ENCODE measurements at places on chromosomes 16 and 17.

GRCh38 chr17:40350689-40351358 is 13.7 kb downstream of the GJD3 start:
- no peak for DNase-seq

DNA sequence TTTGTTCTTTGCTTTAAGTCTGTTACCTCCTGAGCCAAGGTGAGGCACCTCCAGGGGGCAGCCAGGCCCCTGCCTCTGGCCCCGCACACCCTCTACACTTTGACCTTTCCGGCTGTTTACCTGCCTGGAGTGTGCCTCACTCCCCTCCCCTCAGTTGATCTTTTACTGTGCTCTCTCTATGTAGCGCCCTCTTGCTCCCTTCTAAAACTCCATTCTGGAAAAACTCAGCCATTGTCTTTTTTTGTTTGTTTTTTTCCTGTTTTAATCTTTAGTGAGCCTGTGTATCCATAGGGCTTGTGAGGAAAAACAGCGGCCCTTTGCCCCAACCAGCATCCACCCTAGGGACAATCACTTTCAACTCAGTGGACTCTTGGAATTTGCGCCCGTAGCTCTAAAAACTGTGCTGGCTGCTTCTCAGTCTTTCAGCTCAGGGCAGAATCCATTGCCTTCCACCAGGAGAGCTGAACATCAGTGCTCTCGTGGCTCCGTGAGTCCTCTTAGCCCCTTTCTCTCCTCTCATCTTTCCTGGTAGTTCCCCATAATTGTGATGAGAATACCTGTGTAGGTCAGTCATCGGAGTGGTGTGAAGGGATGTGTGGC is 4.3 kb downstream of the AMDHD2 start:
- no peak for DNase-seq

- DNase-seq: no peak
These were observed 44.9 kb upstream of the XYLT1 start for GRCh38 chr16:17515421-17516210.

DNA sequence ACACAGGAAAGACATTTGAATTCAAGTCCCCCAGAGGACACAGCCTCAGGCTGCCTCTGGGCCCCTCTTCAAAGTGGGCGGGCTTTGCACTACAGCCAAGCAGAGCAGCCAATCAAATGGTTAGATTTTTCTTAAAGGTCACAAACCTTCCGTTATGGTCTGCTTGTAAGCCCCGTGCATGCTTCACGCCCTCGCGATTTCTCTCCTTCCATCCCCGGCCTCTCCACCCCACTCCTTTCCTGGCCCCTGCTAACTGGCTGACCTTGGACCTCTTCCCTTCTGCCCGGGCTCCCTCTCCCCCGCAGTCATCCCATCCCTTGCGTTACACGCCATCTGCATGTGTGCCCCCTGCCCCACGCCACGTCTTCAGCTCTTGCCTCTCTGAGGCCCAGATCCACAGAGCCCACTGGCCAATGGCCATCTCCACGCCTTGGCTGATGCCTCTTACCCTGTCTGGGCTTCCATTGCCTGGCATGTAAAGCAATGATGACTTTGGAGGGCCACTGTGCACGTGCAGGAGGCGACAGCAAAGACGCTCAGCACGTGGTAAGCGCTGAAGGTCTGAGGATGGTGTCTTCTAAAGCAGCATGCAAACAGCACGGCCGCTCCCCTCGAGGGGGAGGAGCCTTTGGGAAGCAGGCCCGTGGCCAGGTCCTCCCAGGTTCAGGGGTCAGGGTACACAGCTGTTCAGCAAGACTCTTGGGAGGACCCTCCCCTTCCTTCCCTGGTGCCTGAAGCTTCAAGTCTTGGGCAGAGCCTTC is 86.8 kb downstream of the ZDHHC7 start:
- DNase-seq: no peak

- DNase-seq: no peak
These were observed 99.0 kb downstream of the PRKCA start for GRCh38 chr17:66401364-66401763.

DNA sequence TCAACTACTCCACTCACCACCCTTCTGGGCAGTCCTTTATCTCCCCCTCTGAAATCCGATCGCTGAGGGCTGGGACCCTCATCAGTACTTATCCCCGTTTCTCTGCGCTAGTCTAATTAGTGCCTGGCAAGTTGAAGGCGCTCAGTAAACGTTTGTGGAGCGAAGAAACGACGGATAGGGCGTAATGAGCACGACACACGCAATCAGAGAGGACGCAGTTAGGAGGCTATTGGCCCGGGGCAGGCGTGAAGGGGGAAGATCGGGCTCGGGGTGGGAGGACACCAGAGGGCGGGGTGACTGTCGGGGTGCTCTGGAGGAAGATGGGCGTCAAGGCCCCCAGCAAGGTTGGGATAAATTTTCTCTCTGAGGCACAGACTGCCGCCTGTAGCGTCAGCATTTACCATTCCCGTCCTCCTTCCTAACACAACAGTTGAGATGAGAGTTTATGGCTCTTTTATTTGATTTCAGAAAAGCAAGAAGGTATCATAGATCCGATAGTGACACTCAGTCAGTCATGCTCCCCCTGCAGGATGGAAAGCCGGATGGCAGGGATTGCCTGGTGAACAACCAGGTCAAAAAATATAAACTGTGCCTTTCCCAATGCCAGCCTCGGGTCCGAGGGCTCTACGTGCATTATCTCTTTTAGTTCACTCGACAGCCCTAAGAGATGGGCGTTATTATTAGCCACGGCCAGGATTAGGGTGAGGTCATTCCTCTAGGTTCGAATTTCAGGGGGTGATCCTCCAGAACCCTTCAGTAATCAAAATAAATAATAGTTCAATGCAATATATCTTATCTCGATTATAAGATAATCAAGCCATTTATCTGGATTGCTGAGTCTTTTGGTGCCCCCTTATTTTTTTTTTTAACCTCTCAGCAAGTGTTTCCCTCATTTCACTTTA is 9.5 kb upstream of the ARL4D start:
- DNase-seq: peak; percentile 72

DNA sequence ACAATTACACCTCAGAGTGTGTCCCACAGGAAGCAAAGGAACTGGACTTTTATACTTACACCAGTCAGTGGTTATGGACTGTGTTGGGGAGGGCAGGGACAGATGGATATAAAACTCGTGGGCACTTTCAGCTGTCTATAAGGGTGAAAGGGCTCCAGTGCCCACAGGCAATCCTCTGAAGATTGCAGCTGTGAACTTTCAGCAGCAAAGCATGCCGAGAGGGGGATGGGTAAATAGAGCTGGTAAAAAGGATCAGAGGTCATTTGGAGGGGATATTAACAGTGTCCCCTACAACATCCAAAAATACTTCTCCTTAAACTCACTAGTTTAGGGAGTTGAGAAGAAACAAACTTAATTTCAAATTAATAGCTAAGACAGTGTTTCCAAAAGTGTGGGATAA is 13.3 kb upstream of the RFWD3 start:
- no peak for DNase-seq

DNA sequence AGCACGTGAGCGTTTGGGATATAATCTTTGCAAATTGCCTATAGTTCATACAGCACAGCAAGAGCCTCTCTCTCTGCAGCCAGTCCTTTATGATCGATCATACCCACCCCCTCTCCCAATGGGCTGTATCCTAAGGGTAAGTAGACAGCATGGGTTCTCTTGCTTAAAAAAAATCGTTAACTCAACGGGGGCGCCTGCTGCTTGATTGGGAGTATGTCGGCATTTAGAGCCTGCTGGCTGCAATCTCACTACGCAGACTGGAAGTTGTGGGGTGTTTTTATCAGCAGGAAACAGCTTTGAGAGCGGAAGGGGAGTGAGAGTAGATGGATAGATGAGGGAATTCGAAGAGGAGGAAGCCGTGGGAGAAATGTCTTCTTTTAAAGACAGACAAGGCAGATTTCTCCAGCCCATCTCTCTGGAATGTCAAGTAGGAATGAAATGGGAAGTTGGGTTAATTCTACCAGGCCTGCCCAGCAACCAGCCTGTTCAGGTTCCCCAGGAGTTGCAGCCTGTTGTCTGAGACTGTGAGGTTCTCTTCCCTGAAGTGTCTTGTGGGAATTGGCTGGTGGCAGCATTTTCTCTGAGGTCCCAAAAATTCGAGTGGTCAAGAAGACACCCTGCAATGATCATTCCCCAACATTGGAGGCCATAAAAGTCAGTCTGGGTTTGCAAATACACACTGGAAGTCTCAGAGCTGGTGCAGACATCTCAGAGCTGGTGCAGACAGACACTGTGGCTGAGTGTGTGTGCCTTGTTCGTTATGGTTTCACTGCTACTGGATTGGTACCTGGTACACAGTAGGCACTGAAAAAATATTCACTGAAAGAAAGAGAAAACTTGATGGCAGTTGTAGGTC is 65.6 kb downstream of the PRKCB start:
- DNase-seq: no peak

DNA sequence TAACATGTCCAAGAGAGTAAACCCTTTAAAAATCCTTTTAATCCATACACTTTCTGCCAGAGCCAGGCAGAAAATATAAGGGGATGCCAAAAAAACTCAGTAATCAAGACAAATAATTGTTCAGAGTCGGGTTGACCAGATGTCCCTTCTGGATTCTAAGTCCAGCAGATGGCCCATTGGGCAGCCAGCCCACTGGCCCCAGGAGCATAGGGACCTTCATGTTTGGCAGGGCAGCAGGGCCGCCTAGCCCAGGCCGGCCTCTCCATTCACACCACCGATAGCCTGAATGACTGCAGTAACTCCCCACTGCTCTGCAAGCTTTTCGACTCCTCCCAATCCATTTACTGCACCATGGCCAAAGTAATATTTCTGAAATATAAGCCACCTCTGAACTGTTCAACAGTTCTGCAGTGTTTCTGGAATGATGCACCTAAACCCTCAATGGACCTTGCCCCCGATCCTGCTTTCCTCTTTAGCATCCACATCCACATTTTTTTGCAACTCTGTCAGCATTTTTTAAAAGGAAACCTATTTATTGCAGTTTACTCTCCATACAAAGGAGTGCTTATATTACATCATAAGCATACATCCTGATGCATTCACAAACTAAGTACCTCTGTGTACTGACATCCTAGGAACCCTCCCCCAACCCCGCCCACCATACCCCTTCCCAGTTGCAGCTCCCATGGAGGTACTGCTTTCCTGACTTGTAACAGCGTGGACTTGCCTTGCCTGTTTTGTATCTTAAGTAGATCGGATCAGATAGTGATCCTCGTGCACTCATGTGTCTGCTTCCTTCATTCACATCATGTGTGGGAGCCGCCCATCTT is 46.4 kb downstream of the LDHD start:
- no peak for DNase-seq

DNA sequence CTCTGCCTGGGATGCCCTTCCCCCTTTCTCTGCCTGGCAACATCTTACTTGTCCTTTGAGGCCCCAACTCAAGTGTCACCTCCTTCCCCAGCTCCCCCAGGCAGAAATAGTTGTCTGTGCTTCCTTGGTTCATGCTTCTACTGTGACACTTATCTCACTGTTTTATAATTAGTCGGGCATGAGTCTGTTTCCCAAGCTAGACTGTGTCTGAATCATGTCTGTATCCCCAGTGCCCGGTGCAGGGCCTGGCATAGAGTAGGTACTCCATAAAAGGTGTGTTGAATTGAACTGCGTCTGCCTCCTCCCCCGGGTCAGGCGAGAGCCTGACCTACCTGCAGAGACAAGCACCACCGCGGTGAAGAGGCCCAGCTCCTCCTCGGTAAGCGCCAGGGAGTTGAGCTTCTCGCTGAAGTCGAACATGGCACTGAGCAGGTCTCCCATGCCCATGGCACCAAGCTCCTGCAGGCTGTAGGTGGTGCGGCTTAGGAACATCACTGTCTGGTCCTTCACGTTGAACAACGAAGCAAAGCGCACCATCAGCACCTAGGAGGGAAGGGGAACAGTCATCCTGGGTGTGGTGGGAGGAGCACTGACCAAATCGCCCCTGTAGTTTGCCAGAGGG is 6.7 kb downstream of the NR1D1 start:
- DNase-seq: no peak

- DNase-seq: no peak
These were observed 415.3 kb downstream of the KIF2B start for GRCh38 chr17:54237911-54238515.

DNA sequence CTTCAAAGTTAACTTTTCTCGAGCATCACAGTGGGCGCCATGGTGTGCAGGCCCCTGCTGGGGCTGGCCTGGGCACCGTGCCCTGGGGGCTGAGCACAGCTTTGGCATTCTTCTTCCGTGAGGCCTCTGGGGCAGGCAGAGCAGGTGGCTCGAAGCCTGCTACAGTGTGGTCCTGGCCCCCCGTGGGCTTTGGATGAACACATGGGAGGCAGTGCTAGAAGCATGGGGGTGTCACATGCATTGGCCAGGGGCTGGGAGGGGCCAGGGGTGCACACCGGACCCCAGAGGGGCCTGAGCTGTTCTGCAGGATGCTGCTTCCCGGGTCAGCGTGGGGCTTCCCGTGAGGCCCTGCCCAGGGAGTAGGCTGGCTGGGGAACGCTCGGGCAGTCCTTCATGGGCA is 12.1 kb upstream of the C16orf74 start:
- DNase-seq: no peak

- no peak for DNase-seq
These were observed 75.5 kb upstream of the TBX2 start for GRCh38 chr17:61323909-61324868.

DNA sequence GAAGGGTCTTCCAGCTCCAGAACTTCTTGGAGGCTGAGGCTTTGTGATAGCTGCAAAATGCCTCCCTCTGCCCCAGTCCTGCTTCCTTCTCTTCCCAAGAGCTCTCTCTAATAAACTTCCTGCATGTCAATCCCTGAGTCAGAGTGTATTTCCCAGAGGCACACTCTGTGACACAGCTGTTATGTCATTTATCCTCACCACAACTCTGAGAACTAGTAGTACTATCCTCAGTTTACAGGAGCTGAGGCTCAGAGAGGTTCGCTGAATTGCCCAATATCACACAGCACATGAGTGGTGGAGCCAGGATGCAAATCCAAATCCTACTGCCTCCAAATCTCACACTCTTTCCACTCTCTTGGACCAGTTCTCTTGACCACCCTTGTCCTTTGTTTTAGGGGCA is 20.0 kb downstream of the UNC45B start:
- no peak for DNase-seq

GRCh38 chr17:62854098-62854680 is 46.1 kb upstream of the MARCHF10 start:
- no peak for DNase-seq

DNA sequence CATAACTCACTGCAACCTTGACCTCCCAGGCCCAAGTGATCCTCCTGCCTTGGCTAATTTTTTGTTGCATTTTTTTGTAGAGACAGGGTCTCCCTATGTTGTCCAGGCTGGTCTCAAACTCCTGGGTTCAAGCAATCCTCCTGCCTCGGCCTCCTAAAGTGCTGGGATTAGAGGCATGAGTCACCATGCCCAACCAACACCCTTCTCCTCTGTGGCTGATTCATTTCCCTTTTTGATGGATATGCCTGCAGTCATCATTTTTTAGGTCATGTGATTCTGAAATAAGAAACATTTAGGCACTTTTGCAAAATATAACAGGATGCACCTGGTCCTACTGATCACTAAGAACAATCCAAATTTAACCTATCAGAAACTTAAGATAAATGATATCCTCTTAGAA is 44.0 kb upstream of the YPEL2 start:
- no peak for DNase-seq

DNA sequence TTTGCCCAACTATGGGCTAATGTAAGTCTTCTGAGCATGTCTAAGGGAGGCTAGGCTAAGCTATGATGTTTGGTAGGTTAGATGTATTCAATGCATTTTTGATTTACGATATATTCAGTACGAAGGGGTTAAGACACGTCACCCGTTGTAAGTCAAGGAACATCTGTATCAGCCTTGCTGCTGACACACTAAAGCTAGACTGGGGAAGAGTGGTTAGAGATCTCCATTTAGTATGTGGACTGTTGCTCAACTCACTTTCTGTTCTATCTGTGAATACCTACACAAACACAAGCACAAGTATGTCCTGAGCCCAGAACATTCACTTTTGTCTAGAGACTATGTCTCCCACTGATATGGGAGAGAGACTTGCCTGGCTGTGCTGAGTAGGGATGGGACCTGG is 71.5 kb downstream of the VMP1 start:
- no peak for DNase-seq

Measured in activated T-helper 1 cell treated with Interleukin-2 at 50 U/mL for 16 hours (primary cell).